GM23248 (cell line): ENCODE measurements at places on chromosomes 4 and X.

DNA sequence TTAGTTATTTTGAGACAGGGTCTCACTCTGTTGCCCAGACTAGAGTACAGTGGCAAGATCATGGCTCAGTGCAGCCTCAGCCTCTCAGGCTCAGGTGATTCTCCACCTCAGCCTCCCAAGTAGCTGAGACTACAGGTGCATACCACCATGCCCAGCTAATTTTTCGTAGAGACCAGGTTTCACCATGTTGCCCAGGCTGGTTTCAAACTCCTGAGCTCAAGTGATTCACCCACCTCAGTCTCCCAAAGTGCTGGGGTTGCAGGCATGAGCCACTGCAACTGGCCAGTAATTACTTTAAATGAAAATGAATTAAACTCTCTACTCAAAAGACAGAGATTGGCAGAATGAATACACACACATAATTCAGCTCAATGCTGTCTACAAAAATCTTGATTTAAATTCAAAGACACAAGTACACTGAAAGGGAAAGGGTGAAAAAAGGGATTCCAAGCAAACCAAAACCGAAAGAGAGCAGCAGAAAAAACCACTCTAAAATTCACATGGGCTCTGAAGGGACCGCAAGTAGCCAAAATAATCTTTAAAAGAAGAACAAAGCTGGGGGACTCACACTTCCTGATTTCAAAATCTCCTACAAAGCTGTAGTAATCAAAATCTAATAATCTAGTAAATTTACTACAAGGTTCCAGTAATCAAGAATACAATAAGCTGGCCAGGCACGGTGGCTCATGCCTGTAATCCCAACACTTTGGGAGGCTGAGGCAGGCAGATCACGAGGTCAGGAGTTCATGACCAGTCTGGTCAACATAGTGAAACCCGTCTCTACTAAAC lies 11.8 kb upstream of the SPON2 start:
- DNase-seq, result no peak

DNA sequence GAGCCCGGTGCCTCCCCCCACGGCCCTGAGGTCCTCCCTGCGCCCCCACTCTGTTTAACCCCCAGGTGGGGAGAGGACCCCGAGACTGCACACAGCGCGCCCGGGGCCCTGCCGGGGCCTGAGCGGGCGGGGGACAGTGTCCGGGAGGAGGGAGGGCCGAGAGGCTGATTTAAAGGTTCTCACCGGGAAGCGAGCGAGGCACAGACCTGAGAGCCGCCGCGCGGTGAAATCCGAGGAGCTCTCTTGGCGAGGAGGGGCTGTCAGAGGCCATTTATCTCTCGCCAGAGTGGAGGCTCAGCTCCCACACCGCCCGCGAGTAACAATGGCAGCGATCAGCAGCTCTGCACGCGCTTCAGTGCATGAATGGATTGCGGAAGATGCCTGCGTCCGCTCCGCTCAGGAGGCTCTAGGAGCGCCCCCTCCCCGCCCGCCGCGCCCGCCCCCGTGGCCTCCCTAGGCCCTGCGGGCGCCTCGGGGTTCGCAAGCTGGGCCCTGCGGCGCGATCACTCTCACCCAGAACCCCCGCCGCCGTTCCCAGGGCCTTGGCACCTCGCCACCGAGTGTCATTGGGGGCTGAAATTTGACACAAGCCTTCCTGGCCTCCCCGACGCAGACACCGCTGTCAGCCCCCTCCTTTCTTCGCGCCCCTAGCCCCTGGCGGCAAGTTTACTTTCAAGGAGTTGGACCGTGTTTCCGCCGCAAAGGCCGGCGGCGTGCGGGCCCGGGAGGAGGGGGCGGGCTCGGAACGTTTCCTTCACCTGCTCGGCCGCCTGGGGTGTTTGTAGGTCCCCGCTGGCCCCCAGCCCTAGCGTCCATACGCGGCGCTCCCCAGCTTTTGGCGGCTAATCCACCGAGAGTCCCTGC lies 48.7 kb upstream of the BCOR start:
- DNase-seq, result peak; percentile 67

DNA sequence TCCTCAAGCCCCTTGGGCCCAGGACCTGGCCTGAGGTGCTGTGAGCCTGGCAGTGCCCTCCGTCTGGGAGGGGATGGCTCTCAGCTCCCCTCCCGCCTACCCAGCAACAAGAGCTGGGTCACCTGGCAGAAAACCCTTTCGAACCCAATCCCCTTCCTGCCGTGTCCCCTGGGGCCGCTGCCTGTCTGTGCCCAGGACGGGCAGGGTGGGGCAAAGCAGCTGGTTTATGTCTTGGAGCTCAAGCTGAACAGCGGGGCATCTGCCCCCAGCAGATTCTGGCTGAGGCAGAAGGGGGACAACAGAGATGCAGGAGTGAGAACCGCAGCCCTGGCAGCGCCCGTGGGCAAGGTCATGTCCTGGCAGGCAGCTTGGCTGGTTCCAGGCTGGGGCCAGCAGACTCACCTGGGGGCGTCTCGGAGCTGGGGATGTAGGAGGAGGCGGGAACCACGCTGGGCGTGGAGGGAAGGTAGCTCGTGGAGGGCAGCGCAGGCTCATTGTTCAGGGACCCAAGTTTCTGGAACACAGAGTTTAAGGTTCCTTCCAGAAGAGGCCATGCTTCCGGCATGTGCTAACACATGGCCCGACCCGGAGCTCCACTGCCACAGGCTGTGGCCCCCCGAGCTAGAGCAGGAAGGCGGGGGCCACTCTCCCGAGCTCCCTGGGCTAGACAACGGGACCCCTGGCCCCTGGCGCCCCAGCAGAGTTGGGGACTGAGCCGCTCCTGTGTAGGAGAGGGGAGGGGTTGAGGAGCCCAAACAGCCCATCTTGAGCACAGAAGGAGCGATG lies 24.2 kb downstream of the NELFA start:
- no peak for DNase-seq

DNA sequence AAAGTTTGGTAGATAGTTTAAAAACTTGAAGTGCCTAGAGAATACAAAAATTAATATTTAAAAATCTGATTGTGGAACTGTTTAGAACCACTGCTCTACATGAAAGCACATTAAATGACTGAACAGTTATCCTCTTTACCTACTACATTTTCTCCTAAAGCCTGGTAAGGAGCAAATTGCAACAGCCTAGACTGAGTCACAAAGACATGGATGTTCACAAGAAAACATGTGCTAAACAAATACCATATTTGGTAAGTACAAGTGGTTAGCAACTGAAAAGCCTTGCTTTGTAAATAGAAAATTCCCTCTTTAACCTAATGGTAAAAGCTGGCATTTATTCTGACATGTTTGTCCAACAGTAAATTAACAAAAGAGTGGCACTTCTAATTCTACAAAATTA lies 203.1 kb downstream of the FBXO8 start:
- peak; percentile 65 for DNase-seq

DNA sequence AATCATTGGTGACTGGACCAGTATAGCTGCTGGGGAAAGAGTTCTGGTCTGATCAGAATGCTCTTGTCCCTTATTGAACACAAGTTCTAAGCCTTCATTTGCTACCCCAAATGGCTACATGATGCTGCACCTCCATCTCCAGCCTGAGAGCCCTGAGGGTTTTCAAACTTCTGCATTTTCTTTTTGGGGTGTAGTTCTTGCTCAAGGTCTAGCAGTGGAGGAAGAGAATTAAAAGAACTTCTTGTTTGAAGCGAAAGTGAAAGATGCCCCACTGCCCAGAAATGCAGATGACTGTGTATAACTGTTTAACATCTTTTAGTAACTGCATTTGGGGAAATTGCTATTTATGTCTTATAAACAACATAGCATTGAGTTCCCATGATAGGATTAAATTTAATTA lies 38.5 kb downstream of the LAMTOR3 start:
- no peak for DNase-seq

DNA sequence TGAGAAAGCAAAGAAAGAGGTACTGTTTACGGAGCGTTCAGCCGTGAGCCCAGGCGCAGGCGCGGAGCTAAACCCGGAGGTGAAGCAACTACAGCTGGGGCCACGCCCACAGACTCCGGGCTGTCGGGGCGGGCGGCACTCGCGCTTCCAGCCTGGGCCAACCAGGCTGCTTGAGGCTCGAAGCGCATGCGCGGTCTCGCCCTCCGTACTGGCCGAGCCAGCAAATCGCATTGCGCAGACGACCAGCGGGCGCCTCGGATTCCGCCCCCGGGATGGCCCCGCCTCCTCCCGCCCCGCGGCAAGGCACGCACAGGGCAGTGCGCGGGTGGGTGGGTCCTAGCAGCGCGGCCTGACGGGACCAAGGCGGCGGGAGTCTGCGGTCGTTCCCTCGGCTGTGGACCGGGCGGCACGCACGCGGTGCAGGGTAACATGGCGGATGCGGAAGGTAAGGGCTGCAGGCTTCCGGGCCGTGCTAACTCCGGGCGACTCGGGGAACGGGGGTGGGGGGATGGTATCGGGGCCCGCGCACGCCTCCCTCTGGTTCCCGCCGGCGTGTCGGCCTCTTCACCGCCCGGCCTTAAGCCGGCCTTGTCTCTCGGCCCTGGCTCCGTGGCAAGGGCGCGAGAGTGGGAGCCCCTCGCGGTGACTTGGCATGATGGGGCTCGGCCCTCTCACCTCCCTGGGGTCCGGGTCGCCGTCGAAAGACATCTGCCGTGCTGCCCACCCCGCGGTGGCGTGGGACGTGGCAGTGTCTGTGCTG lies at the start of gene DKC1:
Gene DKC1, plus strand, starts transcription at position 328 of the 760 bp plus-strand sequence. Its CDS starts 102 bp downstream, at position 430.
- DNase-seq, result peak; percentile 95

GRCh38 chr4:85928775-85929591 lies 430.9 kb downstream of the MAPK10 start:
- DNase-seq, result peak; percentile 84

- peak; percentile 22 for DNase-seq
These were observed 540 bp downstream of the ZNF721 start for GRCh38 chr4:498328-498904.

DNA sequence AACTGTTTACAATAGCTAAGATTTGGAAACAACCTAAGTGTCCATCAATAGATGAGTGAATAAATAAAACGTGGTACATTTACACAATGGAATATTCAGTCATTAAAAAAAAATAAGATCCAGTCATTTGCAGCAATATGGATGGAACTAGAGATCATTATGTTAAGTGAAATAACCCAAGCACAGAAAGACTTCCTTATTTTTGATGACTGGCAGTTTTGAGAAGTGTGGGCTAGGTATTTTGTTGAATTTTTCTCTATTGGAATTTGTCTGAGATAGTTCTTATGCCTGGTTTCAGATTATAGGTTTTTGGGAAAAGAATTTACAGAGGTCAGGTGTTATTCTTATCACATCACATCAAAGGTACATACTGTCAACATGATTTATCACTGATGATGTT lies 293.8 kb upstream of the ARSJ start:
- no peak for DNase-seq

DNA sequence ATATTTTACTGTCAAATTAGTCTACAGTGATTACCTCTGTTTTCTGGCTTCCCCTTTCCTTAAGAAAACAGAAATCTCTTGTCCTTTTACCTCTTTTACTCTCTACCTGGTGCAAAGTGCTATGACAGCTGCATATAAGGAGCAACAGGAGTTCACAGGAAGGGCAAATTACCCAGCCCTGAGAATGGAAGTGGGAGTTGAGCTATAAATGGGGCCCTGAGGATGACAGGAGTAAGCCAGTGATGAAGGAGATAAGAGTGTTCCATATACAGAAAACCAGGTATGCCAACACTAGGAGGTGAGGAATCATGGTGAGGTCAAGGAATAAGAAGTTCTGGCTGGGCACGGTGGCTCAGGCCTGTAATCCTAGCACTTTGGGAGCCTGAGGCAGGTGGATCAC lies 4.5 kb upstream of the HSD17B13 start:
- DNase-seq, result no peak

GRCh38 chr4:38058151-38058550 lies 98.0 kb downstream of the PTTG2 start:
- no peak for DNase-seq

DNA sequence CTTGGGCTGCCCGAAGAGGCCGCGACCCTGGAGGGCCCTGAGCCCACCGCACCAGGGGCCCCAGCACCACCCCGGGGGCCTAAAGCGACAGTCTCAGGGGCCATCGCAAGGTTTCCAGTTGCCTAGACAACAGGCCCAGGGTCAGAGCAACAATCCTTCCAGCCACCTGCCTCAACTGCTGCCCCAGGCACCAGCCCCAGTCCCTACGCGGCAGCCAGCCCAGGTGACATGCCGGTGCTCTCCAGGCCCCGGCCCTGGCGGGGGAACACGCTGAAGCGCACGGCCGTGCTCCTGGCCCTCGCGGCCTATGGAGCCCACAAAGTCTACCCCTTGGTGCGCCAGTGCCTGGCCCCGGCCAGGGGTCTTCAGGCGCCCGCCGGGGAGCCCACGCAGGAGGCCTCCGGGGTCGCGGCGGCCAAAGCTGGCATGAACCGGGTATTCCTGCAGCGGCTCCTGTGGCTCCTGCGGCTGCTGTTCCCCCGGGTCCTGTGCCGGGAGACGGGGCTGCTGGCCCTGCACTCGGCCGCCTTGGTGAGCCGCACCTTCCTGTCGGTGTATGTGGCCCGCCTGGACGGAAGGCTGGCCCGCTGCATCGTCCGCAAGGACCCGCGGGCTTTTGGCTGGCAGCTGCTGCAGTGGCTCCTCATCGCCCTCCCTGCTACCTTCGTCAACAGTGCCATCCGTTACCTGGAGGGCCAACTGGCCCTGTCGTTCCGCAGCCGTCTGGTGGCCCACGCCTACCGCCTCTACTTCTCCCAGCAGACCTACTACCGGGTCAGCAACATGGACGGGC lies 579 bp downstream of the ABCD1 start:
- DNase-seq, result no peak

DNA sequence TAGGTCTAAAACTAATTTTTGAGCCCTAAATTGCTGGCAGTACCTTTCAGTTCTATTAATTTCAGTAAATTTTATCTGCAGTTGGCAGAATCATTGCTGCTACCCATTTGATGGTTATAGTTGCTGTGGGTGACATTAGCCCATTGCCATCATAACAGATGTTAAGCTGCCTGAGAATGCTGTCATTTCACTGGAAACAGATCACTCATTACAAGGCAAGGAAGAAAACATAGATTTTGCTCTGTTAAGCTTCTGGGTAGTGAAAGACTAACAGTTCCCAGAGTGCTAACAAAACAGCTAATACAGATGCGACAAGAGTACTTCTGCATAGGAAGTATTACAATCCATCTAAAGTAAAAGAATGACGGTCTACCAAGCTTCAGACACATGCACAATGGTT lies 213.2 kb downstream of the SPANXN3 start:
- no peak for DNase-seq

- peak; percentile 58 for DNase-seq
These were observed 39.5 kb downstream of the SPARCL1 start for GRCh38 chr4:87489678-87490077.

- DNase-seq, result no peak
These were observed 4.4 kb downstream of the ANK2 start for GRCh38 chr4:113053883-113054282.

DNA sequence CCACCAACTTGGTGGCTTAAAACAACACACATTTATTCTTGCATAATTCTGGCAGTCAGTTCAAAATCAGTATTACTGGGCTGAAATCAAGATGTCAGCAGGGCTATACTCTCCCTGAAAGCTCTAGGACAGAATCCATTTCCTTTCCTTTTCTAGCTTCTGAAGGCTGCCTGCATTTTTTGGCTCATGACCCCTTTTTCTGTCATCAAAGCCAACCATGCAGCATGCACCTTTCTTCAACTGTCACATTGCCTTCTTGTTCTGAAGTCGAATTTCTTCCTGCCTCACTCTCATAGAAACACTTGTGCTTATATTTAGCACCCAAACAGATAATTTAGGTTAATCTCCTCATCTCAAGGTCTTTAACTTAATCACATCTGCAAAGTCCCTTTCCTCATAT lies 79.8 kb upstream of the PPP1R2C start:
- DNase-seq, result no peak
